Epithelial cell of proximal tubule (primary cell): ENCODE measurements at places on chromosomes 2 and 18. TPM values are rescaled to one million over a fixed set of nuclear protein-coding genes. Genes with fewer than 3 reads are reported as not detected.

DNA sequence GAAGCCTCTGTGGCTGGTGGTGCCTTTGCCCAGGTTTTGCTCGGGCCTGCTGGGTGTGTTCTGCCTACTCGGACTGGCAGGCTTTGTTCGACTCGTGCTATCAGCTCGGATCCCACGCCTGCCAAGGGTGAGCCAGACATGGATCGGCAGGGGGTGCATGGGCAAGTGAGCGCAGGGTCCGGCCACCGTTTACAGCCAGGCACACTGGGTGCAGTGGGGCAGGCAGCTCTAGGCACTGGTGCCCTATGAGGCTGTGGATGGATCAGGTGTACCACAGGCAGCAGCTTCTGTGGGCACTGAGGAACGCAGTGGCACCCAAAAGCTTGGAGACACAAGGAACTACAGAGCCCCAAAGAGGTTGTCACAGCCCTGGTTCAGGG, 25.6 kb downstream of the MARCHF7 start:
- no peak for DNase-seq

The ALK gene
- total RNA-seq: under 0.01 TPM in 1 of 2 replicates, not detected in the other

DNA sequence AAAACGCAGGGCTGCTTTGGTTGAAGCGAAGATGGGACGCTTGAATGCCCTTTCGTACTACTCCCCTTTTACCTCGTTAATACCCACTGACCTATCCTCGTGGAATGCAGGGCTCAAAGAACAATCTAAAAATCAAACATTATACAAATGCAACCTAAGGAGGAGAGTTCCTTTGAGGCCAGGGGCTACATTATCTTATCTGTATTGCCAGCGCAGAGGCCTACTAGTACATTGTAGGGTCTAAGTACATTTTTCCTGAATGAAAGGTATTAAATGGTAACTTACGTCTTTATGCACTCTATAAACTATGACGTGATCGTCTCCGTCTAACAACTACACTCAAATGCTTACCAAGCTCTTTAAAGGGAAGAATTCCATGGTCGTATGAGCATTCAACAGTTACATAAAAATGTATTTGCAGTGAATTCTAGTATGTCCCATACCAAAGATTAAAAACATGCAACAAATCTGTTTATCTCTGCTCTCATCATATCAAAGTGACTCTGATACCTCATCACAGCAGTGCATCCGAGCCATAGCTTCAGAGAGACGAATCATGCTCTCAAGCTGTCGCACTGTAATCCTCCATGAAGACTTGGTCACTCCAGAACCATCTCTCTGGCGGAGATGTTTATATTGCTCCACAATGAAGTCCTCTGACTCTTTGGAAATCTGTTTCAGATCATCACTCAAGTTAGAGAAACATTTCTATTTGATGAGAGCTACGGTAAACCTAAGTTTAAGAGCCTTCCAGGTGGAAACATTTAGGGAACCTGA, 14.1 kb upstream of the LCT start:
- no peak for DNase-seq

The DSG2 gene
- 58.8 and 62.1 TPM in 2 replicates for total RNA-seq

DNA sequence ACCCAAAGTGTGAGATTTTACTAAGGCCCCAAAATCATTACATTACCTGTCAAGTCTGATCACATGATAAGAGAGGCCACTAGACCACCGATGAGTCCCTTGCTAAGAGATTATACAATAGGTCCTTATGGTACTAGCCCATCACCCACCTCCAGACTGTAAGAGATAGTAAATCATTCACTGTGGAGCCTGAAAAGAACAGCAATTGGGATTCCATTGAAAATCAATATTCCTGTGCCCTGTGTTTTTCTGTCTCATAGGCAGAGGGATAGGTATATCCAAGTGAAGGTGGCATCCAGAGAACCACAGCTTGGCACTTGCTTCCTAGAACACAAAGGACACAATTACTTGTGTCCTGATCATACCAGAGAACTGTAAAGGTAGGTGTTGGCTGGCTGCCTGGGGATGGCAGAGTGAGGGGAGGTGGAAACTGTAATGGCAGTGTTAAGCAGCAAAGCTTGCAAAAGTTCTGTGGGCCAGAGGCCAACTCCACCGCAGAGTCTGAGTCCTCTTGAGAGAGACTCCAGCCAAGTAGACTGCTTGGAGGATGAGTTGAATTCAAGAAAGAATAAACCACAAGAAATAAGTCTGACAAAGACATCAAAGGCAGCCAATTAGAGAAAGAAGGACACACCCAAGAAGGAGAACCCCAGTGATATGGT, 102.0 kb upstream of the PIEZO2 start:
- DNase-seq: no peak

GRCh38 chr2:97870396-97870843, 125.3 kb downstream of the TMEM131 start:
- DNase-seq: no peak

The FOXI3 gene
- 0.17 TPM in 1 of 2 replicates, not detected in the other for total RNA-seq

The ASPRV1 gene
- total RNA-seq: 0.14 and 0.69 TPM in 2 replicates

The RAB6D gene
- total RNA-seq: not detected in 2 replicates

GRCh38 chr2:121326628-121327027, 41.6 kb upstream of the TFCP2L1 start:
- no peak for DNase-seq

- no peak for DNase-seq
Measured at GRCh38 chr2:68237976-68238580, 14.3 kb downstream of the PPP3R1 start.

DNA sequence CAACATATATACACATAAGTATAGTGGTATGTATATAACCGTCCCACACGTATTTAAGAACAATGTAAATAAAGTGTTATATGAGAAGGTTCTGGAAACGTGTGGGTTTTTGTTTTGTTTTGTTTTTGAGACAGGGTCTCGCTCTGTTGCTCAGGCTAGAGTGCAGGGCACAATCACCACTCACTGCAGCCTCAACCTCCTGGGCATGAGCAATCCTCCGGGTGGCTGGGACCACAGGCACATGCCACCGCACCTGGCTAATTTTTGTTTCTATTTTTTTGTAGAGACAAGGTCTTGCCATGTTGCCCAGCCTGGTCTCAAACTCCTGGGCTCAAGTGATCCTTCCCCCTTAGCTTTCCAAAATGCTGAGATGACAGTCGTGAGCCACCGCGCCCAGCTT, 6.2 kb downstream of the ADAM17 start:
- DNase-seq: no peak

The AMER3 gene
- not detected in 2 replicates for total RNA-seq

The EN1 gene
- total RNA-seq: not detected in 2 replicates

The UGT1A6 gene
- 0.52 and 5.1 TPM in 2 replicates for total RNA-seq

DNA sequence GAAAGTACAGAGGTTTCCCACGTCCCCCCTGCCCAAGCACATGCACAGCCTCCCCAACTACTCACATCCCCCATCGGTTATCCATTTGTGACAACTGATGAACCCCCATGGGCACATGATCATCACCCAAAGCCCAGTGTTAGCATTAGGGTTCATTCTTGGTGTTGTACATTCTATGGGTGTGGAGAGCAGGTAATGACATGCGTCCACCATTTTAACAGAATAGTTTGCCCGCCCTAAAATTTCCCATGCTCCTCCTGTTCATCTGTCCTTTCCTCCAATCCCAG, 74.3 kb downstream of the LONRF2 start:
- no peak for DNase-seq

DNA sequence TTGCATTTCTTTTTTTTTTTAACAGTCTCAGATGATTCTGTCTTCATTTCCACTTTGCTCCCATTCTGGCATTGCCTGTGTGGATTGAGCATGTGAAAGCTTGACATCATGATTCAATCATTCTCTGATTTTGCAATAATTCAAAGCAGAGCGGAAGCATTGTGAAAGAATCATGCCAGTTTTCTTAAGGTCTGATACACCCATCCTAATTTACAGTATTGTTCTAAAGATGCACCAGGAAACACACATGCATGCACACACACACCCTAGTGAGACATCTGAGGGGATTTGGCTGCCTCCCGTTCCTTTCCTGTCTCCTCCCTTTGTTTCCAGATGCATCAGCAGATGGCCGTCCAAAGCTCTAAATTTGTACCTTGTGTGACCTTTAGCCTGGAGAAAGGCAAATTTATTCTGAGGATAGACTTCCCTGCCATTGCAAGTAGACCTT, 97.3 kb downstream of the FMNL2 start:
- peak; percentile 95 for DNase-seq

DNA sequence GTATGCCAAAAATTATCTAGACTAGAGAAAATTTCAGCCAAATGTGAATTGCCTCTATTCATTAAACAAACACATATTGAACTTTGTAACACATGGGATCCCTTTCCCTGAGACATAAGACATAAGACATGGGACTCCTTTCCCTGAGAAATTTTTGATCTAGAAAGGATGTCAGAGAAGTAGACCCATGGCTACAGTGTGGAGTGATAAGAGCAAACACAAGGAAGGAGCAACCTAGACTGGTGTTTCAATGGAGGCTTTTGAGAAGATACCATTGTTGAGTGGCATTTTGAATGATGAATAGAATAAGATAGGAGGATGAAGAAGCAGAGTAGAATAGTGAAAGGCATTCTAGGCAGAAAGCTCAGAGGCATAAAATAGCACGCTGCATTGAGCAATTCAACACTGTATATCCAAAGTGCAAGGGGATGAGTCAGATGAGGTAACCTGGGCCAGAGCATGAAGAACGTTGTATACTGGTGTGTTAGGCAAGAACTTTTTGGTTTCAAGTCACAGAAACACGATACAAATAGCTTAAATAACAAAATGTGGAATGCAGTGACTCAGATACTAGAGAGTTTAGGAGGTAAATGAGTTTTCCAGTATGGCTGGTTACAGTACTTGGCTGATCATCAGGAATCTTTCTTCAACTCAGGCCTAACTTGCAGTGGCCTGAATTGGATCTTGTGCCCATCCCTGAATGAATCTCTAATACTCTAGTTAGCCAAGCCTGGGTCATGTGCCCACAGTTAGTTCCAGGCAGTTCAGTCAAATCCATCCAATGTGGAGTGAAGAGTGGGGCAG, 129.8 kb upstream of the TANK start:
- DNase-seq: peak; percentile 98

- no peak for DNase-seq
Measured at GRCh38 chr18:33750366-33750765, 172.3 kb downstream of the ASXL3 start.

GRCh38 chr2:112065486-112065885, 10.4 kb downstream of the TMEM87B start:
- no peak for DNase-seq

The ODC1 gene
- 134 and 354 TPM in 2 replicates for total RNA-seq

The USP37 gene
- total RNA-seq: 6.8 and 14.9 TPM in 2 replicates

DNA sequence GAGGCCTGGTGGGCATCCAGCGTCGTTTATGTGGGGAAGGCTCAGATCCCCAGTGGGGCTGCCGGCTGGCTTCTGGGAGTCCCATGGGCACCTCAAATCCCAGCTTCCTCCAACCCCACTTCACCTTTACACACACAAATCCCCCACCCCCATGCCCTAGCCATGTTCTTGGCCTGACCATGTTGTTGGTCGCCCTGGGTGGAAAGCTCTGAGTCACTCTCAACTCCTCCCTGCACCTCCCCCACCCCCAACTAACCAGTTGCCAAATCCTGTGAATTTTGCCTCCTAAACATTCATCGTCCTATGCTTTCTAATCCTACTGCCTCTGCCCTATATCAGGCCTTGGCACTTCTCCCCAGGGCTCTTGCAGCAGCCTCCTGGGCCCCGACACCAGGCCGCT, 6.4 kb downstream of the TNS1 start:
- no peak for DNase-seq

The LONRF2 gene
- 0.43 and 1.3 TPM in 2 replicates for total RNA-seq

- DNase-seq: no peak
Measured at GRCh38 chr18:5106730-5107129, 90.3 kb downstream of the AKAIN1 start.

The TTN gene
- 0.12 TPM in 1 of 2 replicates, not detected in the other for total RNA-seq

DNA sequence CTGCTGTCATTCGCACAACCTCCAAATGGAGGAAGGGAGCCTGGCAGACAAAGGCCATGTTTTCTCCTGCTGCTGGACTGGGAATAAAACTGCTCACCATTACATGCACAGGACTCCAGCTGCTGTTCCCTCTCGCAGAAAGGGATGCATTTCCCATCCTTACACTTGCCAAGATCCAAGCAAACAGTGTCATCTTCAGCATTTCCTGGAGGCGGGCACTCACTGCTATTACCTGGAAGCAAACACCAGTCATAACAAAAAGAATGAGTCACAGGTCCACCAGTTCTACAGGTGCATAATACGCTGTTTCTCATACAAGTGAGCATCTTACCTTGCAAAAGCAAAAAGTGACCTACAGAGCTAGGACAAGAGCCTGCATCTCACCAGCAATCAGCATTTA, 22.7 kb downstream of the IAH1 start:
- DNase-seq: no peak

- no peak for DNase-seq
Measured at GRCh38 chr2:189222468-189223105, 43.0 kb upstream of the COL5A2 start.

DNA sequence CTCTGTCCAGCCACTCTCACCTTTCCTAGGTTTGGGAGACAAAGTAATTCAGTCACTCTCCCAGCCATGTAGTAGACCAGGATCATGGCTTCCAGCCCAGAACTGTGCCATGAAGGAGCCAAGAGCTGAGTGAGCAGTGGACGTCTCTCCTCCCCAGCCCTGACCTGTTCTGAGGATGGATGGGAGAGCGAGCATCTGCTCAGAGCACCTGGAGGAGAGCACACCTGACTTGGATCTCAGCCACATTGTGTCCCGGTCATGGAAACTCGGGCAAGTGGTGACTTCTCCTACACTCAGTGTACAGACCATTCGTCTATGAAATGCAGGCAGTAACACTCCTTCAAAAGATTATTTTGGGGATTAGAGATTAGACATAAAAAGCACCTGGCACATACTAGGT, 299.7 kb downstream of the TNS1 start:
- no peak for DNase-seq

DNA sequence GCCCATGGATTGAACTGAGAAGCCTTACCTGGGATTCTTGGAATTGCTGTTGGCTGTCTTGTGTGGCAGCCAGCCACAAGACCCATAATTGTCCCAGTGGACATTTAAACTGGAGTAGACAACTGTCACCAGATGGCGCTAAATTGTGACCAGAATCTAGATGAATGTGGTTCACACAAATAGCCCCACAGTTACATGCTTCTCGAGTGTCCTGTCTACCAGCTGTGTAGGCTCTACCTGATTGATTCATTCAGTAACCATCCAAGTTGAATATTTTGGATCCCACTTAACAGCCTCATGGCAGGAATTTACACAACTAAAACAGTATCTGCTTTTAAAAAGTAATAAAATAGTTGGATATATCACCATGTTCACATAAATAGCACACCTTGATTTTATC, 73.2 kb downstream of the MAP4K4 start:
- no peak for DNase-seq

The MRPL53 gene
- total RNA-seq: 34.2 and 61.1 TPM in 2 replicates

The REG1B gene
- not detected in 2 replicates for total RNA-seq

The NT5C1B gene
- not detected in 2 replicates for total RNA-seq
